ENCODE measurements at places on chromosomes 2 and 18.

- no peak for DNase-seq
Measured at GRCh38 chr2:230921806-230922595, 3.0 kb downstream of the GPR55 start.

DNA sequence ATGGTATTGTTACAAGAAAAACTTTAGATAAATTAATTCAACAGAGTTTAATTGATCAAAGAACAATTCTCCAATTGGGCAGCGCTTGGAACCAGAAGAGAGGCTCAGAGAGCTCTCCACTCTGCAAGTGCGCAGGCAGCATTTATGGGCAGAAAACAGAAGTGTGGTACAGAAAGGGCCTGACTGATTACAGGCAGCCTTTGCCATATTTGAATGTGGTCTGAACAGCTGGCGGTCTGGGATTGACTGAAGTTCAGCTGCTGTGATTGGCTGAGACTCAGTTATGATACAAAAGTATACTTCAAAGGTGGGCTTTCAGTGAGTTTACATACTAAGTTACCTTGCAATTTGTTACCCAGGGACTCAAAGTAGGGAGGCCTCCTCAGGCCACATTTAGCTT lies 301.3 kb upstream of the ID2 start:
- no peak for DNase-seq

DNA sequence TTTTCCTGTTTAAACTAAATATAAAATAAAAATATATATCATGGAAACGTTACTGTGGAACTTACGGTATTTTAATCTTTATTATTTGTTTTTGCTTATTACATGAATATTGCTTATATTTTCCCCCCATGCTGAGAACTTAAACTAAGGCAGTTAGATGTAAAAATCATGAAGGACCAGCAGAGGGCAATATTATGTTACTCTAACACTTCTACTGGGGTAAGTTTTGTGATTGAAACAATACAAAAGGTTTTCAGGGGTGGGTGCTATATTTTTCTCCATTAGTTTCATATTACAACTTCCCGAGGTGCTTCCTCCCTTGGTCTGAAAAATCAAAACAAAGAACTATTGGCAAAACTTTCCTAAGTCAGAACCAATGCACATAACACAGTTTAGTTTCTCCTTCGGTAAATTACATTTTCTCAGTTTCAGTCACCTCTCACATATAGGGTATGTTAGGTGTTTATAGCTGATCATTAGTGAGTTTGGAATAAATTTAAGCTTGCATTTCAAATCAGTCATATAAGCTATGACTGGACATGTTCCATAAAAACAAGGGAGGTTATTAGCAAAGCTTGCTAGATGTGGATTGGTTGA lies 54.8 kb downstream of the ZNF407 start:
- peak; percentile 39 for DNase-seq

DNA sequence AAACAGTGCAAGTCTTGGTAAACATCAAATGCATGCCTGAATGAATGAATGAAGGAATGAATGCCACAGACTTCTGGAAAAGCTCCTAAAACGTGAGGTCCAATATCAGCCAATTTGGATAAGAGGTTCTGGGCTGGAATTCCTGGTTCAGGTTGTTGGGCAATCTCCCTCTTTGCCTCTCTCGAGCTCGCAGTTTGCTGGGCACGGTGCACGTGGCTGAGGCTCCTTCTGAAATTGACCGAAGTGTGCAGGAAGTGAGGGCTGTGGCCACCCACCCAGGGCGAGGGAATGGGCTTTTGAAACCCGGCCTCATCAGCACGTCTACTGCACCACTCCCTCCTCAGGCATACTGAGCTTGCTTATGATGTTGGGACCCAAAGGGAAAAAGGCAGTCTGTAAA lies 288.8 kb upstream of the HS6ST1 start:
- no peak for DNase-seq

DNA sequence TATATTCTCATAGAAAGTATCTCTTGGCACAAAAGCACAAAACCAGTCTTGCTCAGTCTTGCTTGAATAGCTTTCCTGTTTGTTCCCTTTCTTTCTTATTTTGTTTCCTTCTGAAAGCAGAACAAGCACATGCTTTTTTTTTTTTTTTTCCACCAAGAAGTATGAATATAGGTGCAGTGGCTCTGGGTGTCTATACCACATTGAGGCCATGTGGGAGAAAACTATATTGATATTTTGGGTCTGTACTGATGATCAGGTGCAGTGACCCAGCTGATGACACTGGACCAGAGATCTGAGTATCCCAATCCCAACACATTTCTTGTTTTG lies 28.7 kb downstream of the GEMIN6 start:
- no peak for DNase-seq

GRCh38 chr2:228629251-228629650 lies 447.8 kb upstream of the SPHKAP start:
- DNase-seq = no peak

- peak; percentile 41 for DNase-seq
Measured at GRCh38 chr2:223641082-223641481, 38.9 kb upstream of the SCG2 start.

- DNase-seq = peak; percentile 62
Measured at GRCh38 chr2:204645018-204645773, 99.9 kb downstream of the PARD3B start.

DNA sequence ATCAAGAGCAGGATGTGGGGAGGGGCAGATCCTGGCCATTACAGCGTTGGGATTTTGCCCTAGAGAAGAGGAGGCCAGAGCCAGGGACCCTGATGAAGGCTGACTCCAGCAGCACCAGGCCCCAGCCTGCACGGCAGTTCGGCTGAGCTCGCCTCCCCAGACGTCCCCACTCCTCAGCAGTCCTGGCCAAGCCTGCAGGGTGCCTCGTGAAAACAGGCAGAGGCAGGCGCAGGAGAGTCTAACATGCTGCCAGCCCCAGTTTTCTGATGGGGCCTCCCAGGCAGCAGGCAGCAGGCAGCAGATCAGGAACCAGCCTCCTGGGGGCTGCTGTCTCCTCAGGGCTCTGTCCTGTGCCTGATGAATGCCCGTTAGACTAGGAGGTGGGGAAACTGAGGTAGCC lies 19.7 kb upstream of the GLI2 start:
- DNase-seq = no peak

GRCh38 chr2:233815861-233816260 lies 37.7 kb downstream of the MROH2A start:
- DNase-seq = no peak

- no peak for DNase-seq
Measured at GRCh38 chr2:216974321-216975302, 114.7 kb upstream of the TNP1 start.

GRCh38 chr2:96510931-96511595 lies 5.9 kb upstream of the NEURL3 start:
- no peak for DNase-seq

DNA sequence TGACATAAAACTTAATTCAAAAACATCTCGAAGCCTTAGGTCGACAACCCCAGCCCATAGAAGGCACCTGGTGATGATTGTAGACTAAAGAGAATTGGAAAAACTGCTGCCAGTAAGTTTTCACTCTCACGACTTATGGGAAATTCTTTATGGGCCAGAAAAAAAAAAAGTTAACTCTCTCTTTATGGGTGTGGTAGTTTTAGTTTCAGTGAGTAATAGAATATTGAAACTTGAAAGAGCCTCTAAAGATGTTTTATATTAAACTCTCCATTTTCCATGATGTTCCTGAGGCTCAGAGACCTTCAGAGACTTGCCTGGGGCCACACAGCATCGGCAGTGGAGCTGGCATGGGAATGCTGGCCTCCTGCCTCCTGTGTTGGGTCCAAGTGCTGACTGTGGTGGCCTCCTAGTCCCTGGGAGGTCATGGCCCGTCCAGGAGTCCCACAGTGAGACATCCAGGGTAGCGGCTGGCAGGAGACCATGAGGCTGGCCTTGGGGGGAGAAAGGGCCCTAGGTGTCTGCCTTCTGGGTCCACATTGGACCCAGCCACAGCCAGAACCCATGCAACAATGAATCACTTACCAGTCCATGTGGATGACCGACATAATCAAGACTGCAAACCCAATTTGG lies 158.9 kb downstream of the SEPTIN10 start:
- DNase-seq = no peak

- no peak for DNase-seq
Measured at GRCh38 chr2:102117472-102117858, 25.1 kb upstream of the IL1R1 start.

- no peak for DNase-seq
Measured at GRCh38 chr2:230779126-230779525, 66.5 kb downstream of the CAB39 start.

GRCh38 chr2:235678712-235679111 lies 184.9 kb downstream of the AGAP1 start:
- no peak for DNase-seq

GRCh38 chr2:74436111-74436805 lies 5.5 kb downstream of the RTKN start:
- no peak for DNase-seq

DNA sequence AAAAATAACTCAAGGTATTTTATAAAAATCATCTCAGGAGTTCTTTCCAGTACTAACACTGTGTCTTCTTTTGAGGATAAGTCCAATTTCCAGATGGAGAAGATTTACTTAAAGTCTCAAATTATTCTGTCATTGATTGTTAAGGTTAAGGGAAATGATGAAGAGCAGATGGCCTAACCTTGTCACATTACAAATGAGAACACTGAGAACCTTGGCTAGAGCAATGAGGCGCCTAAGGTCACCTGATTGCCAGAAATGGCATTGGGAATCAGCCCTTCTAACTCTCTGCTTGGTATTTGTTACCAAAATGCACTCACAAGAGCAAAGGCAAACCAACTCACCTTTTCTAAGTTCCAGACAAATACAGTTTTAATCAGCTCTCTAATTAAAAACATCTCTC lies 835.1 kb downstream of the RNF144A start:
- no peak for DNase-seq

- no peak for DNase-seq
Measured at GRCh38 chr18:23992089-23992940, 22.2 kb upstream of the TTC39C start.

- no peak for DNase-seq
Measured at GRCh38 chr2:23953625-23954024, 13.4 kb downstream of the UBXN2A start.

GRCh38 chr2:12543978-12544558 lies 172.7 kb upstream of the TRIB2 start:
- peak; percentile 5 for DNase-seq

GRCh38 chr18:59488899-59489298 lies 129.8 kb upstream of the LMAN1 start:
- DNase-seq = no peak

- no peak for DNase-seq
Measured at GRCh38 chr2:73984922-73985307, 205 bp downstream of the TET3 start.

DNA sequence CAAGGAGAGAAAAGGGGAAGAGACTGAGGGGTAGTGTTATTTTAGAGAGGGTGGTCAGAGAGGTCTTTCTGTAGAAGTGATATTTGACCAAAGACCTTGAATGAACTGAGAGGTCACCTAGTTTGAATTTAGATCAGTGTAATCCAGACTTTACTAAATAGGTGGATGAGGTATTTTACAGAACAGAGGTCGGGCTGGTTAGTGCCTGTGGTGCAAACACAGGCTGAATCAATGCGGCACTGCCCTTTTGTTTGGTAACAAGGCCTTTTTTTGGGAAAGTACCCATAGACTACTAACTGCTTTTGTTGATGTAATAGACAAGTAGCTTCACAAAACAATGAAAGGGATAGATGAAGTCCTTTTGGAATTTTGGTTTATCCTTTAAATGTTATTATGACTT lies 15.9 kb downstream of the RAPGEF4 start:
- DNase-seq = no peak

DNA sequence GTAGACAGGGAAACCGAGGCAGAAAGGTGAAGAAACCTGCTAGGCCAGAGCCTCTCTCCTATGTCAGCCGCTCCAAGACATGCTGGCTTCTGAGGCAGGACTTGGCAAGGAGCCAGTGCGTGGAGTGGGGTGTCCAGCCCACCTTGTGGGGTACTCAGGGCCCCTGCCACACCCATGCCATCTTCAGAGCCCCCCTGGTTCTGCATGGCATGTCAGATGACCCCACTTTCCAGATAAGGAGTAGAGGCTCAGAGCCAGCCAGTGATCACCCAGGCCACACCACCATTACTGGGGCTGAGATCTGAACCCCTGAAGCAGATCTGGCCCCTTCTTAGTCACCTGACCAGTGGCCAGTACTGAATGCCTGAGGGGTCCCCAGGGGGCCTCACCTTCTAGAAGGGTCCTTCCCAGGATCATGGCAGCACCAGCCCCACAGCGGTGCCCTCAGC lies 14.7 kb downstream of the CROCC2 start:
- peak; percentile 12 for DNase-seq

GRCh38 chr18:10838553-10838952 lies 310.8 kb downstream of the PIEZO2 start:
- DNase-seq = no peak

DNA sequence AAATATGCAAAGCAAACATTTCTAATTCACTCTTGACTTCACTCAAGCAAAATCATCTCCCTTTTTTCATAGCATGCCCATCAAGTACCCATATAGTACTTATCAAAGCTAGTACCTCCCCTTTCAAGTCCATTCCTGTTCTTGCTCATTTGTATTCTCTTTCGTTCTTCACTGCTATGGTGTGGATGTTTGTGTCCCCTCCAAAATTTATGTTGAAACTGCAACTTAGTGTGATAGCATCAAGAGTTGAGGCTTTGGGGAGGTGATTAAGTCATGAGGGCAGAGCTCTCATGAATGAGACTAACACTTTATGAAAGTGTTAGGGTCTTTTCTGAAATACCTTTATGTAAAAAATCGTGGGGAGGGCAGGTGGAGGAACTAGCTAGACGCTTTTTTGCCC lies 52.9 kb downstream of the RNU4ATAC start:
- no peak for DNase-seq
